Astrocyte of the hippocampus (primary cell): ENCODE measurements at places on chromosomes 3 and 15.

GRCh38 chr3:66485291-66485968 lies 15.4 kb downstream of the LRIG1 start:
- peak; percentile 67 for DNase-seq

DNA sequence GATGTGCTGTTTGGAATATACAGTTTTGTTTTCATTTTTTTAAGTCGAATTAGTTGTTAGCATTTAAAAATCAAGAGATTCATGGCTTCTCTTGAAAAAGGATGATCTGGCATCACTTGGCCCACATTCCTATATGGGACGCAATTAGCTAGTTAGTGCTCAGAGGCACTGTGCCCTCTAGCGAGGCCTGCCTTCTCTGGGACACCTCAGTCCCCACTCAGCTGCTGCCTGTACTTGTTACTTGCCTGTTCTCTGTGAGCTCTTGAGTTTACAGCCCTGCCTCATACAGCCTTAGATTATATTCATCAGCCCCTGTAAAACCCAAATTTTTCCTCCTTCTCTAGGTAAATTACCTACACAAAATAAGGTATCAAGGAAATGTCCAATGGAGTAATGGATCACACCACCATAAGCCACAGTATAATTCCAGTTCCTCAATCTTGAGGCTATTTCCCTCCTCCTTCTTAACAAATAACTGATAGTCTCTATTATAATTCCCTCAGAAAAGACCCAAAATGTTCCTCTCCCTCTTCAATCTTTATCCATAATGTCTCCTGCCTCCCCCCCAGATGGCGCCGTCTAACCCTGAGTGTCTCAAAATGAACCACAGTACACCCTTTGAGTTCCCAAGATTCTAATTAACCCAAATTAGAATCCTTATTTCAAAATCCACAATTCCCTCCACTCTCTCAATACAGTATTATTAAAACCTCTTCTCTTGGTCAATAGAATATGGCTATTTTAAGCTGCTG lies 2.7 kb downstream of the ZMAT3 start:
- DNase-seq = peak; percentile 45

GRCh38 chr3:50417637-50418033 lies 58.3 kb upstream of the TMEM115 start:
- no peak for DNase-seq

DNA sequence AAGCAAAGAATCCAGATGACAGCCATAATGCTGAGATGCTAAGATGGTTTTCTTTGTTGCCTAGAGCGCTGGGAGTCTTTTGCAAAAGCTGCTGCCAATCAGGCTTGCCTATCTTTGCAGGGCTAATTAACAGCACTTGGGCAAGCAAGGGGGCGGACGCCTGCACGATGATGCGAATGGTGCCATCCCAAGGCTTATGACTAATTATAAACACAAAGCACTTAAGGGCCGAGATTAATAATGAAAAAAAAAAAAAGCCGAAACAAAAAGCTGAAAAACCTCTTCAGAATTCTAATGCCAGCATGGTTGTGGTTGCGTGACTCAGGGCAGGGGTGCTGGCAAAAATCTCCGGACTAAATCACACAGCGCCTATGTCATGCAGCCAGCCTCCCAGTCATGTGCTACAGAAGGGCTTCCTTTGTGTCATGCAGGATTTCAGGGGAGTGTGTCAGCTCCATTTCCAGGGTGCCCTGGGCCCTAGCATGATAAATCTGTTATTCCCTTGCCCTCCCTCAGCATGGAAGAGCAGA lies 185.0 kb upstream of the ANKRD28 start:
- peak; percentile 96 for DNase-seq

DNA sequence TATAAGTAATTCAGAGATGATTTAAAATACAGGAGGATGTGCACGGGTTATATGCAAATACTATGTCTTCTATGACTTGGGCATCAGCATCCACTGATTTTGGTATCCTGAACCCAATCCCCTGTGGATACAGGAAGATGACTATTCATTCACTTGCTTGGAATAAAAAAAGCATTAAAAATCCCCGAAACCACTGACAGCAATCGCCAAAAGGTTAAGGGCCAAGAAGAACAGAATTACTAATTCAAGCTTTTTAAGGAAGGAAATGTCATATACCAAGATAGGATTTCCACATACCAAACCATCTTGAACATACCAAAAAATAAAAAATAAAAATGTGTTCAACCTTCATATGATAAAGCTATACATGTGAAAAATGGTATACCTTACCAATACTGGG lies 93.7 kb downstream of the DLG1 start:
- no peak for DNase-seq

DNA sequence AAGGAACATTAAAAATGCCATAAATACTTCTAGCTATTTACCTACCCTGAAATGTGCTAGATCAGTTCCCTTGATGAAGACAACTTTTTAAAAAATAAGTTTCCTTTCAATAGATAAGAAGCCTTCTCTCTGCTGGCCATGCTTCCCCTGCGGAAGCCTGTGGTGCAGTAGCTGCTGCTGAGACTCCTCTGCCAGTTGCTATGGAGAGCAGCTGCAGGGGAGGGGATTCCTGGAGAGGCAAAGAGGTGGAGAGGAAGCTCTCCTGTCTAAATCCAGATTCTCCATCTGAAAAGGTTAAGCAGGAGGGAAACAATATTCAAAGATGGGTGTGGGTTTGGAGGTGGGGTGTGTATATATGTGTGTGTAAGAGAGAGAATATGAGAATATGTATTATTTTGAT lies 69.8 kb upstream of the BFSP2 start:
- peak; percentile 15 for DNase-seq

- peak; percentile 79 for DNase-seq
Observed at GRCh38 chr15:84731774-84732173, 15.8 kb upstream of the SEC11A start.

- DNase-seq = peak; percentile 53
Observed at GRCh38 chr3:55721716-55722484, 234.8 kb upstream of the WNT5A start.

GRCh38 chr3:157238457-157238856 lies 78.5 kb upstream of the CCNL1 start:
- no peak for DNase-seq

GRCh38 chr3:131142580-131142979 lies 115.9 kb downstream of the NEK11 start:
- no peak for DNase-seq

GRCh38 chr3:100928638-100929428 lies 64.4 kb downstream of the ABI3BP start:
- peak; percentile 17 for DNase-seq

GRCh38 chr3:116896116-116896515 lies 186.5 kb downstream of the TUSC7 start:
- no peak for DNase-seq

- no peak for DNase-seq
Observed at GRCh38 chr3:38969317-38970235, 82.2 kb downstream of the SCN11A start.
